ENCODE measurements at places on chromosomes 7 and 10.

DNA sequence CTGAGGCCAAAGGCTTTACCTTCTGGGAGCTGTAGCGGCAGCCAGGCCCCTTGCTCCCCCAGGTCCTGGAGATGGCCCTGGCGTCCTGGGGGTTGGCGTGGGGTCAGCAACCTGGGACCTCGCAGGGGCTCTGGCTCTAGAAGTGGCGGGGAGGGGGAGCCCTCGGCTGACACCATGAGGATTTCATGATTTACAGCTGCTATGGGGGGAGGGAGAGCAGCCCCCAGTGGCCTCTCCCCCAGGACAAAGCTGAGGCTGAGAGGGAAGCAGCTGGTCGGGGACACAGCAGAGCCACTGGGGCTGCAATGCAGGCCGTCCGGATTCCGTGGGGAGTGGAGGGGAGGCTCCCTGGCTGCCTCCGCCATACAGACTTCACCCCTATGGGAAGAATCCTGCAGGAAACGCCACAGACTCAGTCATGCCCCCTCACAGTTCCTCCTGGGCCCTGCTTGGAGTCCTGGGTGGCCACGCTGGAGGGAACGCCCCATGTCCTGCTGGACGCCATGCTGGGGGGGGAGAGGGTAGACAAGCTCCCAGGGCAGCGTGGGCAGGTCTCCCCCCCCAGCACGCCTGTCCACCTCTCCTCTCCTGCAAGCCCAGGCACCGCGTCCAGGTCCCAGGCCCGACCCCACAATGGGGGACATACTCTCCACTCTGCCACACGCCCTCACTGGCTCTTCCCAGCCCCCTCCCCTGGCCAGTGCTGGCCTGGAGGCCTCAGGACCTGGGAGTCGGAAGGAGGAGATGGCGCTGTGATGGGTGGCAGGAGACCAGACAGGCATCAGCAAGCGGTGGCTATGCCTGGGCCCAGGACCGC is 243.6 kb downstream of the ELFN1 start:
- DNase-seq: no peak

GRCh38 chr10:91549262-91549661 is 83.6 kb downstream of the PPP1R3C start:
- DNase-seq: no peak

DNA sequence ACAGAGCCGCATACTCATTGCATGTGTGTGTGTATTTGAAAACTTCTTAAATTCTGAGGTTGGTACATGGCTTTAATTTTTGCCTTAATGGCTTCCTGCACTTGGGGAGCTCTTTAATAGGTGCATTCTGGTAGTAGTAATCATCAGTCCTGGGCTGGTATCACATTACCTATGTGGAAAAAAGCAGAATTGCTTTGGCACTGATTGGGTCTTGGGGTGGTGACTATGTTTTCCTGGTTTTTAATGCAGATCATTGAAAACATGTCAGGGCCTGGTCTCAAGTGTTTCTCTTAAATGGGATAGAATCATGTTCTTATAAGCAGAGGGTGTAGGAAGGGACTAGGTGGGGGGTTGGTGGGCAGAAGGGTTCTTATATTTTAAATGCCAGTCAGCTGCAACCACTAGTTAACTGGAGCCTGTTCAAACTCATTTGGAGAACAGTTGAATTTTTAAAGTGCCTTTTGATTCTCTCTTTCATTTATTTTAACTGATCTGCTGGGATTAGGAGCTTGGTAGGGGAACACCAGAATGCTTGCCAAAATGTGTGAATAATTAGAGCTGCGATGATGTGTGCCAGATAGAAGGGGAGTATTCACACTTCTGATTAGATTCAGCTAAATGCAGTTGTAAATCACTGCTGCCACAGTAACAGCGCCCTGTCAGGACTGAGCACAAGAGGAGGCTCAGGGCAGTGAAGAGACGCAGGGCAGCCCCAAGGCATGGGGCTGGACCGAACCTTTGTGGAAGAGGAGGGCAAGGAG is 633.5 kb upstream of the GALNT17 start:
- DNase-seq: no peak

DNA sequence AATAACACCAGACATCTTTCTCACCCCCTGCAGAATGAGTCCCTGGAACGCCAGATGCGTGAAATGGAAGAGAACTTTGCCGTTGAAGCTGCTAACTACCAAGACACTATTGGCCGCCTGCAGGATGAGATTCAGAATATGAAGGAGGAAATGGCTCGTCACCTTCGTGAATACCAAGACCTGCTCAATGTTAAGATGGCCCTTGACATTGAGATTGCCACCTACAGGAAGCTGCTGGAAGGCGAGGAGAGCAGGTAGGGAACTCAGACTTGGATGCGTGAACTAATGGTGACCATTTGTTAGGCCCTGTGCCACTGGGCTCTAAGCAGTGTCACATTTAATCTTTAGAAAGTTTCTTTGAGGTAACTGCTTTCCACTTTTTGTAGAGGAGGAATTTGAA is 7.1 kb downstream of the VIM start:
- no peak for DNase-seq

GRCh38 chr10:33330543-33331378 is 3.7 kb downstream of the NRP1 start:
- peak; percentile 80 for DNase-seq

DNA sequence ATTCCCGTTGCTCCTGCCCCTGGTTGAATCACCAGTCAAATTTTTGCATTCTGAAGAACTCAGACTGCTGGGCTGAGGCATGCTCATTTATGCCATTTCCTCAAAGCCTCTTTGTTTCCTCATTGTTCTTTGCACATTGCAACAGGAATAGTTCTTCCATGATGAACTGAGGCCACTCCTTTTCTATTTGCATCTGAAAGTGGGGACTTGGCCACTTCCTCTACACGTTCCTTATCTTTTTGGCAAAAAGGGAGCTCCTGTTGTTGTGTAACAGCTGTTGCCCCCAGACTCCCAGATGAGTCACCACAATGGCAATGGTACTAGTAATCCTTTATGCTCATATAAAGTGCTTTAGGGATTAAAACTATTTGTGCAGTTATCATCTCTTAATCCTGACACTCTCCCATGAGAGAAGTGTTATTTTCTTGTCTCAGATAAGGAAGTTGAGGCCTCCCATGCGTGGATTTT is 20.1 kb upstream of the ITPRID1 start:
- DNase-seq: no peak

DNA sequence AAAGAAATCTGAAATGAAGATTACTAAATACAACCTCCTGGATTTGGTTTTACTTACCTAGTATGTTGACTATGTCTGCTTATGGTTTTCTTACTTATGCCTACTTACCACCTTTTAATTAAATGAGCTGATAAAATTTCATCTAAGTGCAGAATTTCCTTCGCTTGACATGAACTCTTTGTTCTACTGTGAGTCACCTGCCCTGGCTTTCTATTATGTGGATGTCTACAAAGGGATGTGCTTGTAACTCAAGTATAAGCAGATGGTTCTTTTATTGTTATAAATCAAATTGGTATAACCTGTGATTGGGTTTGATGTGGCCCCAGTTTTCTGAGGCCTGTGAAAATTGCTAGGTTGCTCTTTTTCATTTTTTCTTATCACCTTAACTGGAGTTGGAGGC is 389.1 kb upstream of the ANKRD30A start:
- no peak for DNase-seq

DNA sequence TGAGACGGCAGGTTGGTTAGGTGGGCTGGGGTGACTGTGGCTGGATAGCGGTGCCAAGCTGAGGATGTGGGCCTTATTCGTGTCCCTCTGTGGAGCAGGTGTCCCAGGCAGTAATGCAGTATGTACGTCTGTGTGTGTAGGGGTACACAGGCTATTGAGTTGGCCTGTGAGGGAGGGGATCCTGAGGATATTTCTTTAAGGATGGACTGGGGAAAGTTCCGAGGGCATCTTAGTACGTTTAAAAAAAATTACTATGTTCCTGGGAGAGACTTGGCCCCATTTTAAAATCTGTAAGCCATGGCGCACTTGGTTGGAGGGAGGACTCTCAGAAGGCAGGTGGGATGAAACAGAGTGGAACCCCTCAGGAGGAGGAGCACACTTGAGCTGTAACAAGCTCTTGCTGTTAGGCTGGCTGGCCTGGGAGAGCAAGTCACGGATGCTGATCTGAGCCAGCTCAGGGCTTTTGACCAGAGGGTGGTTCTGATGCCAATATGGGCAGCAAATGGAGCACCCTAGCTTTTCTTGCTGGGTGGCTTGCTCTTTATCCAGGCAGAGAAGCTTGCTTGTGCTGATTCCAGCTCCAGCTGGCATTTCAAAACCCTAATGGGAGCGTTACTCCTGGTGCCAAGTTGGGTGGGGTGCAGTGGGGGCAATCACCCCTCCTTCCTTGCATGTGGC is 765 bp downstream of the WBP1L start:
- no peak for DNase-seq

GRCh38 chr7:156496865-156497264 is 143.7 kb upstream of the RNF32 start:
- no peak for DNase-seq

DNA sequence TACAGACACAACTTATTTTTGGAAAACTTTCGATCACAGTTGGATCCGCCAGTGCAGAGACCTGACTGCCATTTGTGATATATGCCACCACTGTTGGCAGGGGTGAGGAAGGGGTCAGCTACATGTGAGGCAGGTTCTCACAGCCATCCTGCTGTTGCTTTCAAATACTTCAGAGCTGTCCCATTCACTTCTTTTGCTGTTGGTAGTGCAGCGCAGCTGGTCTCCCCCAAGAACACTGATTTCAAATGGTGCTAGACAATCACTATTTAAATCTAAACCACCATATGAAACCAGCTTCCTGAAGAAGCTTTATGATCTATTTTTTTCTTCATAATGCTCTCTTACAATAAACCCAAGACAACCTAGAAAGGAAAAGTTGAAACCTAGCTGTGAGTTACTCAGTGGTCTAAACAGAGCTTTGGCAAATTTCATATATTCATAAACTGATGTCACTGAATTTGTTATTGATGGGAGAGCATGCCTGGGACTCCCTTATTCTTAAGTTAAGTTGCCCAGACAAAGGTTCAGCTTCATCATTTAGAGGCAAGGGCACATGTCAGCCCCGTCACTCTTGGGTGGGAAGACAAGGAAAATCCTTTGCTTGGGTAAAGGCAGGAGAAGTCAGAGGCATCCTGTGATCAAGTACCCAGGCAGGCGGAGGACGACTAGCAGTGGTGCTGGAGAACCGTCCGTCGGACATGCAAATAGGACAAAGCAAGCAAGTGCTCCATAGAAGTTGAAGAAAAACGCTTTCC is 143.4 kb upstream of the KLF14 start:
- no peak for DNase-seq

DNA sequence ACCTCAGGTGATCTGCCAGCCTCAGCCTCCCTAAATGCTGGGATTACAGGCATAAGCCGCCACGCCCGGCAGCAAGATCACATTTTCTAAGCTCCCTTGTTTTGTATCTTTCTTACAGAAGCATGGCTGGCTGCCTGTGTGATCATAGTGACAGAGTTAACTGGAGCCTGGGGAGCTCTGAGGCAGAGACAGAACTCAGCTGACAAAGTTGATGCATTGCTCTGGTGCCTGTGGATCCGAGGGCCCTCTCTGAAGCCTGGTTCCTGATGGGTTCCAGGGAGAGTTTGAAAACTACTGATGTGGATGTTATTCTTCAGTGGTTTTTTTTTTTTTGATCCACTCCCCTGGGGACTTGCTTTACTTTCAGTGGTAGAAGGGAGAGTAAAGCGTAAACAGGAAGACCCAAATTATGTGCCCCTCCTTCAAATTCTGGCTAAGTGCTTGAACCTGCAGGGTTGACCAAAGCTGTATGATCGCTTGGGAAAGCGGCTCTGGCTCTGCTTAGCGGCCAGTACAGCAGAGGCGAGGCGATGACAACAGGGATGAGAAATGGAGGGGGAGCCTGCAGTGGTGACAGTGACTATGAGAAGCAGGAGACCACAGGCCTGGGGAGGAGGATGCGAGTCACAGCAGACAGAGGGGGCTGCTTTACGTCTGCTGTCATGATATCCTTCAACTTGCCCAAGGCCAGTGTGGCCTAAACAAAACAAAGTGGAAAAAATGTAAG is 6.8 kb upstream of the EFCAB10 start:
- DNase-seq: no peak

- no peak for DNase-seq
Observed at GRCh38 chr10:82221601-82222149, 346.7 kb downstream of the NRG3 start.

DNA sequence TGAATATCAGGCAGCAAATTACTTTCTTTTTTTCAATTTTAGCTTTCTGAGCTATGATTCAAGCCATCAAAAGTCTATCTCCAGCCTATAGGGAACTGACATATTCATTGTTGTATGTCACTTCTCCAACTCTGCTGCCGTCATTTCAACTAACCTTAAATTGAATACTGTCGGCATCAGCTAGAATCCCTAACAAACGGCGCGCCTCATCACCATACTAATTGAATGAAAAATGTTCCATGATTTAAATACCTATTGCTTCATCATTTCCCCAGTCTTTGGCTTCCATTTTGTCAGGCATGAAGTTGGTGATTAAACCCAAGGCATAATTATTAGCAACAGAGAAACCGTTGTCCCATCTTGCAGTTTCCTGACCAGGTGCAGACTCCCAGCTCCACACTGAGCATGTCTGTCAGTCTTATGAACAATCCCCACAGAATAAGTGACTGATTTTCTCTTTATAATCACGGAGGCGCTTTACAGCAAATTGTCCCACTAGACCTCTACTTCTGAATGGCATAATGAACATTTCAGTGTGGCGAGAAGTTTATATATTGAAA is 83.5 kb upstream of the NPY start:
- DNase-seq: no peak

GRCh38 chr7:68998136-68998535 is 600.1 kb upstream of the AUTS2 start:
- DNase-seq: no peak

DNA sequence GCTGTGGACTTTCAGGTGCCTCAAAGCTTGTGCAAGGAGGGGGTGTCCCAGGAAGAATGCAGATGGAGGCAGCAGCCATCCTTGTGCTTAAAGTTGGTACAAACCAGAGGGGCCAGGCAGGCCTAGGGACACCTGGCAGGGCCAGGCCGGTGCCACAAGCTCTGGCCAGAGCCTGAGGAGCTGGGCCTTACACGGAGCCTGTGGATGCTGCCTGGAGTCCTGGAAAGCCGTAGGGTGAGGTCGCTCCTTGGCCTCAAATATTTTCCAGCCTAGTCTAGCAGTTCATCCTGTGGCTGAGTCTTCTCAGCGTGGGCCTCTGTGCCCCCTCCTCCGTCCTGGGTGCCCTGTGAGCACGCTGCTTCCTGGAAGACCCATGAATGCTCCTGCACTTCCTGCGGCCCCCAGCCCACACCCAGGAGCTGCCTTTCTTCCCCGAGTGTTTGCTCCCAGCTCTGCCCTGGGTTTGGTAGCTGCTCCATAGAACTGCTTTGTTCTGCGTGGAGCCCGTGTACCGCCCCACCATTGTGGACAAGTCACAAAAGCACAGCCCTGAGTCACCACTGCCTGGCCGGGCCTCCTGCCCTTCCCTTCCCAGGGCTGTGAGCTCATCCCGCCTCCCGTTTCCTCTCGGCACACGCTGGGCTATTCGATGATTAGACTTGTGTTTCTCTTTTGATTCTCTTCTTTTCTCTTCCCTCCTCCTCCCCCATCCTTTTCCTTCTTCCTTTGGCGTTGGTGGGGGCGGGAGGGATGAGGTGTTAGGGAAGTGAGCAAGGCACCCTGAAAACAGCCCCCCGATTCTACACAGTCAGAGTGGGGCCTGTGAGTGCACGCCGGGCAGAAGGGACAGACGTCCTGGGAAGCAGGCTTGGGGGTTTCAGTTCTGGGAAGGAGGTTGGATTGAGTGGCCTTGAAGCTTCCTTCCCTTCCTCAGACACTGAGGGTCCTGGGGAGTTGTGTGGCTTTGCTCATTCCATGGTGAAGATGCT is 73.2 kb upstream of the SHH start:
- DNase-seq: peak; percentile 30

- DNase-seq: no peak
Observed at GRCh38 chr7:24884401-24884800, 95.6 kb downstream of the OSBPL3 start.

GRCh38 chr7:156886020-156886795 is 6.8 kb downstream of the LMBR1 start:
- DNase-seq: no peak

Data from neuronal stem cell (in vitro differentiated cells).